ENCODE measurements at places on chromosomes 3 and 15. TPM values are rescaled to one million over a fixed set of nuclear protein-coding genes. Genes with fewer than 3 reads are reported as not detected.

- peaks cover 27% of the 10 kb centered on the region for H3K27me3 ChIP-seq
- peaks cover 28% of the 10 kb centered on the region for H3K4me1 ChIP-seq
- no peak for DNase-seq
- H3K36me3 ChIP-seq: no peaks in the 10 kb centered on the region
- peak overlapping the region; percentile 22 for H3K4me3 ChIP-seq
These were observed 514.8 kb downstream of the MECOM start for GRCh38 chr3:169148448-169149348.

DNA sequence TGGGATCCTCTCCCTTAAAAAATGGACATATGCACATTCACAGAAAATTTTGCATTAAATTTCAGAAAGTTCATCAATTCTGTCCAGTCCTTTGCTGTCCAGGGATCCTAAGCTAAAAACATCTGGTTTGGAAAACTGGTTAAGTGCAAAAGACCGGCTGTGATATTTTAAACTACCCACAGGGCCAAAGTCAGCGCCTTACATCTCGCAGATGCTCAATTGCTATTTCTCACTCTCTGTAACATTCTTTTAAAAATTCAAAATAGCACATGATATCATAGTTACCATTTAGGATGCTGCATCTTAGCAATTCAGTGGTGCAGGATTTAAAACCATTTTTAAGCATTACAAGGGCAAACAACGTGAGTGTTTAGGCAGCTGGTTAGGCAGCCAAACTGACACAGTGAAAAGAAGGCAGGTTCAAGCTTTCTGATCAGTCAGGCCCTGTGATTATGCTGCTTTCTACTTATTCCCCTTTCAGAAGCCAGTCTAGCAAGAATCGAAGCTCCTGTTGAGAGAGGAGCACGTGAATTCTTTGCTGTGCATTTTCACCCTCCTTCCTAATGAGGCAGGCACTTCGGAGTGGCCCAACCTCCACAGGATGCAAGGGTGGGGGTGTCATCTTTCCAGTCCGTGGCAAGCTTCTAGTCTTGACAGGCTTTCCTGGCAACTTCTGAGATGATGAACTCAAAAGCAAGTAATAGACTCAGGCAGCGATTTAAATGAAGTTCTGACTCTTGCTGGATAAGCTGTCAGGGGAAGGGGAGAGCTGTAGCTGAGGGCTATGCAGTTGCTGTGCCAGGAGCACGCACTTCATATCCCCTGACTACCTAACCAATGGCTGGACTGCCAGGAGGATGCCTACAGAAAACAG, 8.8 kb downstream of the PRICKLE2 start:
- no peaks in the 10 kb centered on the region for H3K36me3 ChIP-seq
- peak overlapping the region; percentile 87 for H3K27ac ChIP-seq
- no peak overlapping the region for H3K4me3 ChIP-seq
- H3K4me1 ChIP-seq: peaks cover 38% of the 10 kb centered on the region
- no peaks in the 10 kb centered on the region for H3K27me3 ChIP-seq
- DNase-seq: peak; percentile 23

DNA sequence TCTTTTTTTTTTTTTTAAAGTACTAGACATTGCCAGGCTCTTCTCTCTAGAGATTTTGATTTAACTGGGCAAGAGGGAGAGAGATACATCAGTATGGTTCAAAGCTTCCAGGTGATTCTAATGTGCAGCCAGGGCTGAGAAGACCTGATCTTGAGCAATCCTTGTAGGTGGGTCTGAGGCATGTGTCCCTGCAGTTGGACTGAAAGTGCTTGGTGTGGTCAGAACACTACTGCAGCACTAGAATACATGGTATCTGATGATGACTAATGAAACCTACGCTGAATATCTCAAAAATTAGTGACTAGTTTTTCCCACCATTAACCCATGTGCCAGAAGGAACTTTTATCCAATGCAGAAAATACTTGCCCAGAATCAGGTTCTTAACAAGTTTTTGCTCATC, 34.4 kb upstream of the MYO5C start:
- no peaks in the 10 kb centered on the region for H3K27me3 ChIP-seq
- no peak overlapping the region for H3K27ac ChIP-seq
- no peak for DNase-seq

GOLGA6L22 gene
- not detected for total RNA-seq

DNA sequence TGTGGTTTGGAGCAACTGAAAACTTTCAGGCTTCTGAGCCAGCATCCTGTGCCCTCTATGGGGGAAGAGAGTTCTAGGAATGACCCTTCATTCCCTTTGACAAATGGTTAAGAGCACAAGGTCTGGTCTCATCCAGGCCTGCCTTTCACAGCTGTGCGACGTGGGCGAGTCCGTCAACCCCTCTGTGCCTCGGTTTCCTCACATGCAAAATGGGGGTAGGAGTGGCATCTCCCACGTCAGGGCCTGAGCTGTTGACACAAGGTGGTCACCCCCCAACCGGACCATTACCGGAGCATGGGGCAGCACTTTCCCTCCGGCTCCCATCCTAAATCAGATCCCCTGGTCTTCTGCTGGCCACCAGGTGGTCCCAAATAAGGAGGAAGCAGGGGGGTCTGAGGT, 70.4 kb downstream of the ATP2B2 start:
- H3K27ac ChIP-seq: no peak overlapping the region
- H3K27me3 ChIP-seq: no peaks in the 10 kb centered on the region
- DNase-seq: no peak

- H3K27ac ChIP-seq: no peak overlapping the region
- no peaks in the 10 kb centered on the region for H3K27me3 ChIP-seq
- H3K4me3 ChIP-seq: no peak overlapping the region
- no peaks in the 10 kb centered on the region for H3K36me3 ChIP-seq
- no peak for DNase-seq
- no peaks in the 10 kb centered on the region for H3K4me1 ChIP-seq
These were observed 25.1 kb downstream of the SLC24A5 start for GRCh38 chr15:48145923-48146322.

- H3K27me3 ChIP-seq: no peaks in the 10 kb centered on the region
- H3K36me3 ChIP-seq: no peaks in the 10 kb centered on the region
- no peak overlapping the region for H3K27ac ChIP-seq
- peaks cover 12% of the 10 kb centered on the region for H3K4me1 ChIP-seq
- H3K4me3 ChIP-seq: no peak overlapping the region
These were observed 205.4 kb upstream of the IGF1R start for GRCh38 chr15:98442901-98443300.

- H3K36me3 ChIP-seq: no peaks in the 10 kb centered on the region
- H3K4me1 ChIP-seq: no peaks in the 10 kb centered on the region
- no peak overlapping the region for H3K27ac ChIP-seq
- no peak overlapping the region for H3K4me3 ChIP-seq
These were observed 15.8 kb downstream of the ABHD17C start for GRCh38 chr15:80710635-80711554.

All from hepatocyte (in vitro differentiated cells).